AG08396 (cell line): ENCODE measurements at places on chromosomes 6 and 20.
A peak's percentile ranks its signal among the peaks of the same experiment; 100 is the strongest.

DNA sequence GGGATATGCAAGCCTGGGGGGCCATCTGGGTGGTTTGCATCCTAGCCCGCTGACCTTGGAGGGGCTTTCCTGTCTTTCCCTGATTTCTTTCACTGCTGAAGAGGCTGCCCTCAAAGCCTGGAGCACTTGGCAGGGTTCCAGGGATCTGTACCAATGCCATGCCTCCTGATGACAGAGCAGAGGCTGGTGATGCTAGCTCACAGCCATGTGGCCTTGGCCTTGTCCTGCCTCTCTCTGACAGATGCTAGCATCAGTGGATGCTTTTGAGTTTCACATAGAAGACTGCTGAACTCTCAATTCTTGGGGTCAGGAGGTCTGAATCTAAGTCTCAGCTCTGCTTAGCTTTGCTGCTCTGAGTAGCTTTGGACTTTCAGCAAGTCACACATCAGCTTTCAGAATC lies 21.9 kb upstream of the RREB1 start:
- peak; percentile 25 for DNase-seq

DNA sequence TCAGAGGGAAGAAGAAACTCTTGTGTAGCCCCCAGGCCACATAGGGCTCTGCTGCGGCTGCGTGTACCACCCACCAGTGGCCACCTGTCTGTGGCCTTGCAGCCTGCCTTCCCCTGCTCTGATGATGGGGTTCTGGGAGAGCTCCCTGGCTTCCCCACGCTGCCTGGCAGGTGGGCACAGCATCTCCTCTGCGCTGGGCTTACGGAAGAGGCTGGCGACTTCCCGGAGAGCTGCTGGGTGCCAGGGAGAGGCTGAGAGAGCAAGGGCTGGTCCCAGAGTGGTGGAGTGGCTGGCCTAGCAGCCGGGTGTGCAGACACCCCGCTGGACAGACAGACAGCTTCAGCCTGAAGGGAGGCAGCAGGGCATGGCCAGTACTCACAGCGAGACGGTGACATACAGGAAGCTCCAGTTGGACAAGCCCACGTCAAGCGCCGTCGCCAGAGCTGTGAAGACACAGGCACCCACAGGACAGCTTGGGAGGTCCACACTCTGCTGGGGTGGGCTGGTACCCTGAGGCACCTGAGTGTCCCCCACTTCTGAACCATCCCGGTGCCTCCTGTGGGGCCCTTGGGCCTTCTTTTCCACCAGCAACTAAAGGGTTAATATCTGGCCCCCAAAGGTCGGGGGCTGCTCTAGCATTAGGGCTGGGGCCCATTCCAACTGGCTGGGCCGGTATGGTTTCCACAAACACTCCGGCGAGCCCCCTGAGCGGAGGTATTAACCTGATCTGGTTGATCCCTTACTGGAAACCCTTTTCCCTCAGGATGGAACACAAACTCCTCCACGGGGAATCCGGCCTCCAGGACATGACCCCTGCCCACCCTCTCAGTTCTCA lies 48.1 kb upstream of the CDH22 start:
- no peak for DNase-seq

- peak; percentile 15 for DNase-seq
Observed at GRCh38 chr20:18524646-18525045, 16.9 kb downstream of the SEC23B start.

DNA sequence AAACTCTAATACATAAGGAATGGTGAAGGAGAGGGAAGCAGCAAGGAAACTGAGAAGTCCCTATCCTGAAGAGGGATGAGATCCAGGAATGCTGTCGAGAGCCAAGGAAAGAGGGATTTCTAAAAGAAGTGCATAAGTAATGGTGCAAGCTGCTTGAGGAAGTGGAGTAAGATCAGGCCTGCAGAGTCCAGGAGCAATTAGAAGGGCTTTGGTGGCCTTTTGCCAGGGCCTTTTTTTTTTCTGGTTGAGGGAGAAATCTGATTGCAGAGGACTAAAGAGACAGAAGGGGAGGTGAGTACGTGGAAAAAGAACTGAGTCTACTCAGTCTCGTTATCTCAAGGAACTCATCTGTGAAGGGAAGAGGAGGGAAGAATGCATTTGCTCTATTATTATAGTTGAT lies 396.2 kb downstream of the UTRN start:
- no peak for DNase-seq

DNA sequence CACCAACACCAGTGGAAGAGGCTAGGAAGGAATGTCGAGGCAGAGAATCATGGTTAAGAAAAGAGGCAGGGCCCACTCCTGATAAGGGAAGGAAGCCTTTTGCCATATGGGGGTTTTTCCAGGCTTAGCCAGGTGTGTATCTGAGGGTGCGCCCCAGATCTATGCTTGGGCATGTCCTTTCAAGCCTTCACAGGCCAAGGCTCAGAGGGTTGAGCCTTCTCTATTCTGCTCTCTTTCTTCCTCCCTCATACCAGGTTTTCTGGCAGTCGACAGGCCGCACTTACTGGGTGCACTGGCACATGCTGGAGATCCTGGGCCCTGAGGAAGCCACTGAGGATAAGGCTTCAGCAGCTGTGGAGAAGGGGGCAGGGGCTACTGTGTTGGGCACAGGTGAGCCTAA lies 4.7 kb downstream of the CUL9 start:
- no peak for DNase-seq

GRCh38 chr6:127868338-127868737 lies 32.5 kb downstream of the THEMIS start:
- DNase-seq, result no peak

DNA sequence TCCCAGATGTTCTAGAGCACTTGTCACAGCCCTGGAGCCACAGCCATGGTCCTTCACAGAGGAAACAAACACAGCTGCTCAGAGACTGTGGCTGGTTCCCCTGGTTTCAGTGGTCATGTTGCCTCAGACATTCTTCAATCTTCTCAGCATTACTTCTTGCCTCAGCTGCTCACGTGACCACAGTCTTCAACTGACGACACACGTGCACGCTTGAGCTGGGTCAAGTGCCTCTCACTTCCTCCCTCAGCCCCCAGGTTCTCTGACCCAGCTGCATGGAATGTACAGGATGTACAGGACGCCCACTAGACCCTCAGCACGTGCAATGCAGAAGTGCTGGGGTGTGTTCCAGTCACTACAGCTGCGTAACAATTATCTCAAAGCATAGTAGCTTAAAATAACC lies 159.8 kb upstream of the GGTLC1 start:
- no peak for DNase-seq

GRCh38 chr6:106829451-106829850 lies 145.1 kb downstream of the CD24 start:
- DNase-seq, result no peak

GRCh38 chr6:165298875-165299274 lies 10.5 kb downstream of the C6orf118 start:
- DNase-seq, result no peak

DNA sequence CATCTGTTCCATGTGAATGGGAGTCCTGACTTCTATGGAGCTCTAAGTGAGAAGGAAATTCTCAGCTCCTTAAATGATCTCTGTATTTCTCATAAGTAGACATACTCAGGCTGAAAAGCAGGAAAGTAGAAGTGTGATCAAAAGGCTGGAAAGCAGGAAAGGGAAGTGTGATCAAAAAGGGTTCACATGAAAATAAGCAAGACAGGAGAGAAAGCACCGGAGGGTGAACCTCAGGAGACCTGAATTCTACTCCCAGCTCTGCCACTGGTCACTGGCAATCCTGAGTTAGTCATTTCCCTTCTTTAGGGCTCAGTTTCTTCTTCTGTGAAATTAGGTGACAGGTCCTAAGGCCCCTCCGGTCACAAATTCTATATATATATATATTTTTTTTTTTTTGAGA lies 55.5 kb upstream of the TRERF1 start:
- DNase-seq, result no peak

- DNase-seq, result no peak
Observed at GRCh38 chr6:13548500-13549210, 25.7 kb upstream of the SIRT5 start.

DNA sequence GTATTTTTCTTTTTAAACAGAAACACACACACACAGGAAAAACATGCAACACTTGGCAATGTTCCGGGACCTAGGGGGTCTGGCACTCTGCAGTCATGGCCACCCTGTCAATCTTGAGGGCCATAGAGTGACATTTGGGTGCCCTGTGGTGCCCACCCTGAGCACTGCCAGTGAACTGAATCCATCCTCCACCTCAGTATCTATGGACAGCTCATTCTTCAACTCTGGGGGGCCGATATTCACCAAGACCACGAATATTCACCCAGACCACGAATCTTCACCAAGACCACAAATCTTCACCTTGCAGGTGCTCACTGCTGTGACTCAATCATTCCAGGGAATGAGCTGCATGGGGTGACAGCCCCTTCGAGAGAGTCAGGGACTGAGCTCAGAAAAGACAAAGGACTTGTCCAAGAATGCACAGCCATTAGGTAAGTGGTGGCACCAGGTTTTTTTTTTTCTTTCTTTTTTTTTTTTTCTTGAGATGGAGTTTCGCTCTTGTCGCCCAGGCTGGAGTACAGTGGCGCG lies 19.1 kb downstream of the SNAI1 start:
- no peak for DNase-seq
